ENCODE measurements at places on chromosomes 2 and 18.

GRCh38 chr2:200352636-200353035 lies 46.1 kb downstream of the SPATS2L start:
- no peak for DNase-seq

DNA sequence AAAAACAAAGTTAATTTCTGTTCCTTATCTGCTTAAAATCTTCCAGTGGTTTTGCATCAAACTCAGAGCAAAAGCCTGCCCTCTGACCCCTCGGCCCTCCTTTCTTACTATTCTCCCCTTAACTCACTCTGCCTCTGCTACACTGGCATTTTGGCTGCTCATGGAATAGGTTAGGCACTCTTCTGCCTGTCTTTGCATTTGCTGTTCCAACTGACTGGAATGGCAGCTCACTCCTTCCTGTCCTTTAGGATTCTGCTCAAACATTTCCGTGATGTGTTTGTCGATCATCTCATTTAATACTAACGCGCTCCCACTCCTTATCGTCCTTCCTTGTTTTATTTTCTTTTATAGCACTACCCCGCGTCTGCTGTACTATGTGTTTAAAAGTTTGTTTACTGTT lies 815 bp downstream of the CEBPZ start:
- DNase-seq: no peak

- DNase-seq: no peak
Measured at GRCh38 chr2:49004036-49004626, 150.2 kb downstream of the FSHR start.

DNA sequence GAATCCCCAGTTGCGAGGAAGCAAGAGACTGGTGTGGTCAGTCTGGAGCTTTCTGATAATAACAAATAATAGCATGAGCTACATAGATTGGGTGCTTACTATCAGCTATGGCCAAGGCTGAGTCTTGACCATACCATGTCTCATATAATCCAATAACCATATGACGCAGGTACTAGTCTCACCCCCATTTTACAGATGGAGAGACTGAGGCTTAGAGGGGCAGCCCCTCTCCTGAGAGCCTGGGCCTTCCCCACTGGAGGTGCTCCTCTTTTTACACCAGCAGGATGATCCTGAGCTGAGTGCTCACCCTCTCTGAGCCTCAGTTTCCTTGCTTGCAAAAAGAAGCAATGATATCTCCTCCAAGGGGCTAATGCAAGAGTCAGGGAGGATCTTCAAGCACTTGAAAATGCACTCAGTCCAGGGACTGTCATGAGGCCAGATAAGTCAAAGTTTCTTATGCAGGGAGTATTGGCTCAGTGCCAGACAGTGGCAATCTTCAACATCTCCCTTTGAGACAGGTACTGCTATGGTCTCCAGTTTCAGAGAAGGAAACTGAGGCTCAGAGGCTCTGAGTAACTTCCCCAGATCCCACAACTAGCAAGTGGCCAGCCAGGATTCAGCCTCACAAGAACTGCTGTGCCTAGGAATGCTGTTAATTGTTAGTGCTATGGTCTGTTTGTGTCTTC lies 149.7 kb downstream of the TFCP2L1 start:
- DNase-seq: no peak

- no peak for DNase-seq
Measured at GRCh38 chr2:143251681-143252080, 122.5 kb downstream of the ARHGAP15 start.

GRCh38 chr2:7378591-7378990 lies 461.4 kb downstream of the RNF144A start:
- no peak for DNase-seq

GRCh38 chr18:65544701-65545100 lies 206.1 kb upstream of the CDH7 start:
- no peak for DNase-seq

DNA sequence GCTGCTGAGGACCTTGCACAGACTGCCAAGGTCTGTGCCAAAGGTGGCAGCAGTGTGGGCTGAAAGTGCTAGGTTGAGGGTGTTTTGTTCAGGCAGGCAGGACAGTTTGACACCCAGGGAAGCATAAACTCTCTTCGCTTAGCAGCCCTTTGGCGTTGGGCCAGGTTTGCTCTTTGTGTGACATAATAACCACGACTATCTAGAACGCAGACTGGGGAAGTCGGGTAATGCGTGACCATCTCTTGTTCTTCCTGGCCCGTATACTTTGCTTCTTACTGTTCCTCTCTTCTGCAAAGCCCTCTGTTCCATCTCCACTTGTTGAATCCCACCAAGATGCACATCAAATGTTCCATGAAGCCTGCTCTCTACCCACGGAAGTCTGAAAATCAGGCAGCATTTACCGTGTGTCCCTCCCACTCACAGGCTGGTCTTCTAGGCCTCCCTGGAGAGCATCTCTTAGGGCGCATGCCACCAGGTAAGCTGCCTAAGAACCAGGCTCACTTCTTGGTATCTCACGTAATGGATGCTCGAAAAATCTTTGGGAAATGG lies 96.7 kb upstream of the LMAN1 start:
- no peak for DNase-seq

GRCh38 chr2:590214-591175 lies 86.7 kb downstream of the TMEM18 start:
- no peak for DNase-seq

GRCh38 chr2:234373481-234374149 lies 123.3 kb downstream of the ARL4C start:
- DNase-seq: no peak

DNA sequence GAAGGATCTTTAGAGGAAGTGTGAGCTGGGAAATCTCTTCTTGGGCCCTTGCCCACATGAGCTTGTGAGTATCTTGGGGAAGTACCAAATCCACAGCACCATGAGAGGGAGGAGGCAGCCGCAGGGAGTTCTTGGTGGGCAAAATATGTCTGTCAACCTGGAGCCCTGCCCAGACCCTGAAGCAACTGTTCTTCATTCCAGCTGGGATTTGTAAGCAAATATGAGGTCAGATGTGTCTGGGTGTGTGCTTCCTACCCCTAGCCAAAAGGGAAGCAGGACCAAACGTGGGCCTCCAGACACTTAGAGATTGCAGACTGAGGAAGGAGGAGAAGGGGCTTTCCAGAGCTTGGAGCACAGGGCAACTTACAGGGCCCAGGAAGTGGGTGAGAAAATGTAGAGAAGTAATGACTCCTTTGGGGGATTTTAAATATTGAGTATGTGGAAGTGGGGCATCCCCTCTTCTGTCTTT lies 41.9 kb downstream of the TMEM247 start:
- DNase-seq: no peak

- no peak for DNase-seq
Measured at GRCh38 chr2:222879604-222879933, 18.7 kb downstream of the ACSL3 start.

- DNase-seq: no peak
Measured at GRCh38 chr18:12867441-12868123, 16.5 kb downstream of the PTPN2 start.

- DNase-seq: no peak
Measured at GRCh38 chr2:2849464-2850217, 518.6 kb upstream of the MYT1L start.

GRCh38 chr2:234607691-234608090 lies 110.8 kb upstream of the ARL4C start:
- DNase-seq: no peak

GRCh38 chr2:67733517-67733916 lies 329.3 kb downstream of the C1D start:
- DNase-seq: no peak

DNA sequence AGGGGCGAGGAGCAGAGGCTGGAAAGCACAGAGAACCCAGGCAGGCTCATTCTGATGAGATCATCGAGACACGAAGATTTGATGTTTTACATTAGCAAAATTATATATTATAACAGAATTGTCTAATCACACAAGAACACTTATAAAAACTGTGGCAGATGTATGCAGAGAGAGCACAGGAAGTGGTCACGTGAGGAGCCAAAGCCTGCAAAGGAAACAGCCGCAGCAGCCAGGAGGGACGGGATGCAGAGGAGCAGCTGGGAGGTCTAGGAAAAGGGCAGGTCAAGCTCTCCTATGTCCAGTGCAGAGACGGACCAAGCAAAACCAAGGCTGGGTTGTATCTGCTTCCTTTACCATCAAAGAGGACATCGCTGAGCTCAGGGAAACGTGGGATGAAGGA lies 355.1 kb upstream of the MYT1L start:
- no peak for DNase-seq

DNA sequence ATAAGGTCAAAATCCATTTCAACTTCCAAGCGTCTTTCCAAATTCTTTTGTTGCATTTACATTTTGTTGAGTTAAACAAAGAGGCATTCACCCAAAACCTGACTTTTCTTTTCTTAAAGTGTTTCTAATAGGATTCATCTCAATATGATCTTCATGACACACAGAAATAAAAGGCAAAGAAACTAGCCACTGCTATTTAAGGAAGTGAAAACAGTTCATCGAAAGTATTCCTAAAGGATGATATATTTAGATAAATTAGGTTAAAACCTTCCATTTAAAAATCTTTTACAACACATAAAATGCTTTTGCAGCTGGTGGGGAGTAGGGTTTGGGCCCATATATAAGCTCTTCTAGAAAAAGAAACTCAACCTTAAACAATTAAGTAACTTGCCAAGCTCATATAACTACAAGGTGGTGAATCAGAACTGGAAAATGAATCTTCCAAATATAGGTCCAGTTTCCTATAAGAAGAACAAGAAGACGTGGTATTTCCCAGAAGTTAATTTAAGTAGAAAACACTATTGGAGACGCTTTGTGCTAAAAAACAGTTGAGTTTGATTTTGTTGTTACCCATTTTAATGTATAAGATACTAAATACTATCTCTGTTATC lies 336.0 kb upstream of the HNRNPA3 start:
- DNase-seq: no peak

GRCh38 chr18:60503199-60503598 lies 130.6 kb upstream of the MC4R start:
- DNase-seq: no peak

GRCh38 chr2:65432227-65433190 lies at the start of gene SPRED2:
TSS of gene SPRED2 (minus strand) at chr2:65432599. CDS start at chr2:65431987, 612 bp downstream.
- peak; percentile 43 for DNase-seq

- DNase-seq: no peak
Measured at GRCh38 chr18:39190508-39190907, 1624.9 kb upstream of the CELF4 start.

GRCh38 chr2:121427187-121427689 lies 103.4 kb upstream of the RNU4ATAC start:
- DNase-seq: no peak

DNA sequence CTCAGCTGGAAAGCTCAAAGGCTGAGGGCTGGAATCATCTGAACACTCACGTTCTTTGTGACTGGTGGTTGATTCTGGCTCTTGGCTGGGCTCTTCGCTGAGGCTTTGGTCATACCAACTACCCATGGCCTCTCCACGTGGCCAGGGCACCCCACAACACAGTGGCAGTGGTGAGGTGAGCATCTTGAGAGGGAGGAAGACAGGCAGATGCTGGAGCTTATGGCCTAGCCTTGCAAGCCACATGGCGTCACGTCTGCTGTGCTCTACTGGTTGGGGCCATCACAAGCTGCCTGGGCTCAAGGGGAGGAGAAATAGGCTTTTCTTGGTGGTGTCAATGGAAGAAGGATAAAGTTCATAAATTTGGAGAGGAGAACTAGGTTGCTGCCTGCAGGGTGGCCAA lies 19.6 kb downstream of the LPIN1 start:
- no peak for DNase-seq

- no peak for DNase-seq
Measured at GRCh38 chr2:239445771-239446524, 45.1 kb upstream of the HDAC4 start.

DNA sequence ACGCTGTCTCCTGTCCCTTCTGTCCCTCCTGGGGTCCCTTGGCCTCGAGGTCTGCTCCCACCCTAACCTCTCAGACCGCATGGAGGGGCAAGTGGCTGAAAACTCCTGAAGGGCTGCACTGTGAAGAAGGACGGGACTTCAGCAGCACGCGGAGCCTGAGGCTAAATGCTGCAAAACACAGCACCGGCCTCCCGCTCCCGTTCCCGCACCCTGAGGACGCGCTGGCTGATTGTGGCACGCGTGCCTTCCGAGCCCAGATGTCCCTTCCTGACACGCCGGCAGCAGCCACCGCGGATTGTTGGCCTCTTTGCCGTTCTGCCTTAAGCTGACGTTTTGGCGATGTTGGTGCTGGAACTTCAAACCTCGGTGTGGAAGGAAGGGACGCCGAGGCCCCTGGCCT lies 125.9 kb upstream of the CTDP1 start:
- no peak for DNase-seq
